Keratinocyte (primary cell): ENCODE measurements at places on chromosomes 13 and 19. TPM values are rescaled to one million over a fixed set of nuclear protein-coding genes. Genes with fewer than 3 reads are reported as not detected.

The KLHL1 gene
- polyA plus RNA-seq, result not detected in 3 replicates

GRCh38 chr19:5623397-5624017 is 624 bp downstream of the SAFB start:
- peak overlapping the region; percentile 87 for H3K27ac ChIP-seq
- no peak for DNase-seq
- H3K4me3 ChIP-seq, result peak overlapping the region; percentile 95
- no peaks in the 10 kb centered on the region for H3K27me3 ChIP-seq

DNA sequence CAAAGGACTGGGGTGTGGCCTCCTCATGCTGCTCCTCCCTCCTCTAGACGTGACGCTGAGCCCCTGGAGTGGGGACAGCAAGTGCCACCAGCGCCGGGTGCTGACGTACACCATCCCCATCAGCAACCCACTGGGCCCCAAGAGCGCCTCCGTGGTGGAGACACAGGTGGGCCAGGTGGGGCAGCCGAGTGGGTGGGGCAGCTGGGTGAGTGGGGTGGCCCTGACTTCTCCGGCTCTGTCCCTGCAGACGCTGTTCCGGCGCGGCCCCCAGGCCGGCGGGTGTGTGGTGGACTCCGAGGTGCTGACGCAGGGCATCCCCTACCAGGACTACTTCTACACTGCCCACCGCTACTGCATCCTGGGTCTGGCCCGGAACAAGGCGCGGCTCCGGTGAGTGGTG is 11.1 kb upstream of the SCN1B start:
- no peak overlapping the region for H3K4me3 ChIP-seq
- no peaks in the 10 kb centered on the region for H3K27me3 ChIP-seq
- DNase-seq, result no peak
- H3K4me1 ChIP-seq, result no peaks in the 10 kb centered on the region

DNA sequence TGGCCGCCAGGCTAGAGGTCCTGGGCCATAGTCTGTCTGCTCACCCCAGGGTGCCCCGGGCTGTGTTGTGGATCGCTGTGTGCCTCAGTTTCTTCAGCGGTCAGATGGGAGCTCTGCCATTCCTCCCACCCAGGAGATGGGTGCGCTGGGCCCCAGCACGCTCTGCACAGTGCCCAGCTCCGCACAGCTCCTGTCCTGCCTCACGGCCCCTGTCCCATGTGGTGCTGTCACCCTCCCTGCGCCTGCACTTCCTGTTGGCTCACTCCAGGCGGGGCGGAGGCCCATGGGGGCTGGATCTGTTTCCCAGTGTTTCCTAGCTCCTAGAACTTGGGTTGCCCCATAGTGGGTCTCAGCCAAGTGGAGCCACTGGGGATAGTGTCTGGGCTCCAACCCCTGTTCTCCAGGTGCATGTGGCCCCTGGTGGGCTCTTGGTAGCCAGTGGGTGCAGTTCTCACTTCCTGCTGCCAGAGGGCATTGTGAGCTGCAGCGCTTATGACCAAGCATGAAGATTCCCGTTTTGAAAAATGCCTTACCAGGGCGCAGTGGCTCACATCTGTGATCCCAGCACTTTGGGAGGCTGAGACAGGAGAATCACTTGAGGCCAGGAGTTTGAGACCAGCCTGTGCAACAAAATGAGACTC is 69.8 kb downstream of the KDM4B start:
- no peak overlapping the region for H3K27ac ChIP-seq
- H3K27me3 ChIP-seq, result no peaks in the 10 kb centered on the region
- peaks cover 6% of the 10 kb centered on the region for H3K36me3 ChIP-seq
- peaks cover 36% of the 10 kb centered on the region for H3K4me1 ChIP-seq

The KLK14 gene
- 0.05 to 0.63 TPM (median 0.10 TPM) in 3 replicates for polyA plus RNA-seq

DNA sequence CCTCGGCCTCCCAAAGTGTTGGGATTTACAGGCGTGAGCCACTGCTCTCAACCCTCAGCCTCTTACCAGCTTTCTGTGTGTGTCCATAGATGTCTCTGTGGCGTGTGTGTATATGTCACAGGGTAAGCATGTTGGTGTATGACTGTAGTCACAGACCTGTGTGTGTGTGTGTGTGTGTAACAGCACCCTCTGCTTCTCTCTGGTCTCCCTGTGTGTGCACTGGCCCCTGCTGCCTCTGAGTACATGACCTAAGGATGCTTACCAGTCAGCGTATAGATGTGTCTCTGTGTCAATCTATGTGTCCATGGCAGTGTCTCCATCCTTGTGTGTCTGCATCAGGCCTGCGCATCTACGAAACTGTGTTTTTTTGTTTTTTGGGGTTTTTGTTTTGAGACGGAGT is 5.6 kb downstream of the AXL start:
- peaks cover 1% of the 10 kb centered on the region for H3K36me3 ChIP-seq
- H3K27ac ChIP-seq, result peak overlapping the region; percentile 96
- no peaks in the 10 kb centered on the region for H3K27me3 ChIP-seq

DNA sequence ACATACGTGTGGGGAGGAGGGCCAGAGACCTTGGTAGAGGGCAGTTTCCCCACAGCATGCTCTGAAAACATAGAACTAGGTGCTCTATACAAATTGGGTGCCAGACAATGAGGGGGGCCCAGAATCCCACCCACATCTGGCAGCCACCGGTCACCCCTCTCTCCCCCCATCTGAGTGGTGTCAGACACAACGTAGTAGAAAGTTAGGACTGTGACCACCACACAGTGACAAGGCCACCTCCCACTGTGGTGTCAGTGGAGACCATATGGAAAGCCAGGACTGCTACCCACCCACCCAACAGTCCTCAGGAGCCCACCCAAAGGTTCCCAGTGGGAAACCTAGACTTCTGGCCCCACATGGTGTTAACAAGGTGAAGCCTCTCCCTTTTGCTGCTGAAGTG is 2.1 kb upstream of the ATP4B start:
- peaks cover 2% of the 10 kb centered on the region for H3K4me1 ChIP-seq
- peaks cover 20% of the 10 kb centered on the region for H3K27me3 ChIP-seq
- no peak overlapping the region for H3K27ac ChIP-seq
- H3K4me3 ChIP-seq, result no peak overlapping the region
- no peak for DNase-seq
- no peaks in the 10 kb centered on the region for H3K36me3 ChIP-seq
